ENCODE measurements at places on chromosomes 13 and 19.

GRCh38 chr13:49627831-49628652, at the start of gene ARL11:
ARL11 (plus strand) TSS chr13:49628507; CDS start chr13:49630448, 1,941 bp downstream.
- H3K4me3 ChIP-seq: no peak within 1 kb of the TSS
- H3K36me3 ChIP-seq: no peaks in the 10 kb centered on the region

DNA sequence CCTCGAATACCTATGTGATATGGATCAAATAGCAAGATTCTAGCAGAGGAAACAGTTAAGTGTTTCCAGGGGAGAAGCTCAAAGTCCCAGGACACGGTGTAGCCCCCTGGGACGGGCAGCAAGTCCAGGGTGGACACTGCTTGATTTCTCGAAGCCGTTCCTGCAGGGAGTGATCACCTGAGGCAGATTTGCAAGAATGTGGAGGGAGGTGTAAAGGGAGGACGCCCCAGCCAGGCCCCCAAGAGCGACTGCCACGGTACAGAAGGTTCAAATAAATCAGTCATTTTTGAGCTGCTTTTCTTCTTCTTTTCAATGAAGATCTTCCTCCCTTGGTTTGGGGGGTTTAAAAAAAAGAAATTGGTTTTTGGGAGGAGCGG, 41.4 kb downstream of the KLF2 start:
- H3K4me1 ChIP-seq: no peaks in the 10 kb centered on the region
- no peak overlapping the region for H3K4me3 ChIP-seq
- peaks cover 1% of the 10 kb centered on the region for H3K36me3 ChIP-seq
- no peak overlapping the region for H3K27ac ChIP-seq
- no peak for DNase-seq

GRCh38 chr19:11555246-11555645, 3.8 kb downstream of the ELOF1 start:
- H3K4me3 ChIP-seq: no peak overlapping the region
- no peak for DNase-seq
- H3K27me3 ChIP-seq: no peaks in the 10 kb centered on the region
- H3K27ac ChIP-seq: no peak overlapping the region
- no peaks in the 10 kb centered on the region for H3K4me1 ChIP-seq
- peaks cover 35% of the 10 kb centered on the region for H3K36me3 ChIP-seq

- H3K4me1 ChIP-seq: no peaks in the 10 kb centered on the region
- H3K27ac ChIP-seq: no peak overlapping the region
- H3K36me3 ChIP-seq: no peaks in the 10 kb centered on the region
These were observed 137.6 kb upstream of the SLC10A2 start for GRCh38 chr13:103203735-103204330.

DNA sequence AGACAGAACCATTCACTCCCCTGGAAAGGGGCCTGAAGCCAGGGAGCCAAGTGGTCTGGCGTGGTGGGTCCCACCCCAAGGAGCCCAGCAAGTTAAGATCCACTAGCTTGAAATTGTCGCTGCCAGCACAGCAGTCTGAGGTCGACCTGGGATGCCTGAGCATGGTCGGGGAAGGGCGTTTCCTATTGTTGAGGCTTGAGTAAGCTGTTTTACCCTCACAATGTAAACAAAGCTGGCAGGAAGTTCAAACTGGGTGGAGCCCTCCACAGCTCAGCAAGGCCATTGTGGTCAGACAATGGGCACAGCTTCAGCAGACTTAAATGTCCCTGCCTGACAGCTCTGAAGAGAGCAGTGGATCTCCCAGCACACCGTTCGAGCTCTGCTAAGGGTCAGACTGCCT, 195.6 kb upstream of the DACH1 start:
- no peaks in the 10 kb centered on the region for H3K4me1 ChIP-seq
- no peak overlapping the region for H3K4me3 ChIP-seq
- no peaks in the 10 kb centered on the region for H3K36me3 ChIP-seq
- no peaks in the 10 kb centered on the region for H3K27me3 ChIP-seq

DNA sequence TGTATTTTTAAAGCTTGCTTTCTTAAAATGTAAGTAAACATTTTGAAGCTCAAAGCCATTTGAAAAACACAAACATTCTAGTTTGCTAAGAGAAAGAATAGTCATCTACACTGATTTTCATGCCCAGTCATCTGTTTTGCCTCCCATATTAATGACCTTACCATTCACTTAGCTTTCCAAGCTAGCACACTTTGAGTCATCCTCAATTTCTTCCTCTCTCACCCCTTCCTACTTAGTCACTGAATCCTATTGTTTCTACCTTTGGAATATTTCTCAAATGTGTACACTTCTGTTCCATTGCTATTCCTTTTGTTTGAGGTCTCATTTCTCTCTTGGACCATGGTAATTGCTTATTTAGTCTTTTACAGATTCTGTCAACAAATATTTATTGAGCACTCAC, 7.3 kb upstream of the HS6ST3 start:
- DNase-seq: no peak
- no peak overlapping the region for H3K27ac ChIP-seq
- H3K36me3 ChIP-seq: no peaks in the 10 kb centered on the region
- H3K4me1 ChIP-seq: no peaks in the 10 kb centered on the region
